ENCODE measurements at places on chromosomes 7 and 10.

GRCh38 chr10:47326306-47326926 is 4.2 kb downstream of the GDF2 start:
- DNase-seq: no peak

- DNase-seq: no peak
Observed at GRCh38 chr10:84589526-84590205, 261.3 kb downstream of the CCSER2 start.

DNA sequence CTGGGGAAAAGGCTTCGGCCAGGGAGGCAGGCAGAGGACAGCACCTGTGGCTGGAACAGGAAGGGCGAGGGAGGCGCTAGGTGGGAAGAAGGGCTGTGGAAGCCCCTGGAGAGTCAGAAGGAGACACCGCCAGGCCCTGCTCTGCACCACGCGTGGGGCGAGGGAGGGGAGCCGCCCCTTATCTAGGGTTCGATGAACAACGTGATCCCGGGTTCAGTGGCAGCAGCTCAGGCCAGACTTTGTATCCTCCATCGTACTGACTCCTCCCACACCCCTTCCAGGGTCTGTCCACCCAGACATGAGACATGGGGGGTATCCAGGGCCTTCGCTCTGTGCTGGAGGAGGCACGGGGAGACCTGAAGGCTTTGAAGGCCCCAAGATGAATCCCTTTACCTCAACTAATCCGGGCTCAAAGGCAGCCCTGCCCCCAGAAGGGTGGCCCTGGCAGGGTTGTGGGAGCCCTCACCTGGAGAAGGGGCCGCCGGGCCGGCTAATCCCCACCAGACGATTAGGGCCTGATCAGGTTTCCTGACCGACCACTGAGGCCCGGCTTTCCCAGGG is 110.8 kb downstream of the PDGFA start:
- no peak for DNase-seq

DNA sequence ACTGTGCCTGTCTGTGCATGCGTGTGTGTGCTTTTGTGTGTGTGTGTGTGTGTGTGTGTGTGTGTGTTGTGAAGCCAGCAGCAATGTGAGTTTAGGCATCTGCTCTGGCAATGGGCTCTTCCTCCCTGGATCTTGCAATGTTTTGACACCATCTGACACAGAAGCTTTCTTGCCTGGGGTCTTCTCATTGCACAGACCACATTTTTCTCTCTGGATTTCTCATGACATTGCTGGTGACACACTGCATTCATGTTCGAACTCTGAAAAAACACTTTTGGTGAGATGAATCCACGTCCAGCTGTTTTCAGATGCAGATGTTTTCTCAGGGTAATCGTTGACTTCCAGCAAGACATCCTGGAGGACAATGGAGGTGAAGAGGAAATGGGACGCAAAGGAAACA is 63.0 kb upstream of the FZD8 start:
- no peak for DNase-seq

DNA sequence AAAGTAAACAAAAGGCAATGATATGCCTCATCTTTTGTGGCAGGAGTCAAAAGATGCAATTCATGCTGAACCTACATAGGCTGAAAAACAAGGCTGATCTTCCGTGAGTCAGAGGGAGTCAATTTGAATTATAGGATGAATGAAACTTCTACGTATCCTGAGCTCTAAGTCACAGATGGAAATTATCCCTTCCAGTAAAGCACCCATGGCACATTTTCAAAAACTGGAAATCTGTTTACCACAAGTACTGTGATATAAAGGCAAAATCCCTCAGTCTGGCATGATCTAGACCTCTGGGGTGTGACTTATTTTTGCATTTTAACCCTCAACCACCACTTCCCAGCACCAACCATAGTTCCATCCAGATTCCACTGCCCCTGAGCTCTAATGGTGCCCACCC is 69.6 kb downstream of the NRG3 start:
- no peak for DNase-seq

DNA sequence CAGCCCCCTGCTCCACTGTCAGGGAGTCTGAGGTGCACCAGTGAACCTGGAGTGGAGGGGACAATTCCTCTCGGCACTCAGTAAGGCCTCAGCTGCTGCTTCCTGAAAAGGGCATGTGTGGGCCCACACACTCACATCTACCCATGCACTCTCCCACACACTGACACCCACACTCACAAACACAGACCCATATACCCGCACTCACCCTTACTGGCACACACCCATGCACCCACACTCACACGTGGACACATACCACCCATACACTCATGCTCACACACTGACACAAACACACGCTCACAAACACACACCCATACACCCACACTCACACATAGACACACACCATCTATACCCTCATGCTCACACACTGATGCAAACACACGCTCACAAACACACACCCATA is 31.9 kb downstream of the ADAMTS14 start:
- no peak for DNase-seq

- DNase-seq: no peak
Observed at GRCh38 chr10:80477813-80478212, 23.7 kb downstream of the TSPAN14 start.

- no peak for DNase-seq
Observed at GRCh38 chr10:22959950-22960349, 32.1 kb downstream of the ARMC3 start.

DNA sequence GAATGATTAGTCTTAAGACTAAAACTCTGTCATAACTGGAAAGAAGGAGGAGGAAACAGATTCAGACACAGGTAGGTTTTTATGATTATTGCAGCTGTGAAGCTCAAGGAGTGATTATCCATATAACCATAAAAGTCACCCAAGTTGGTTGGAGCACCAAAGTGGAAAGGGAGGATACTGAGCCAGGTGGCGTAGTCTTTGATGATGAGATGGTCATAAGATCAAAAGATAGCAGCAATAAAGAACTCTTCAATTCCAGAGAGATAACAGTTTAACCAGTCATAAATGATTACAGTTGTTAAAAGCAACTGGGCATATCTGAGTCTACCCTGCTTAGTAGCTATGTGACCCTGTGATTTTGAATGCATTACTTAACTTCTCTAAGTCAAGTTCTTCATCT is 8.4 kb downstream of the ABCB1 start:
- DNase-seq: no peak

DNA sequence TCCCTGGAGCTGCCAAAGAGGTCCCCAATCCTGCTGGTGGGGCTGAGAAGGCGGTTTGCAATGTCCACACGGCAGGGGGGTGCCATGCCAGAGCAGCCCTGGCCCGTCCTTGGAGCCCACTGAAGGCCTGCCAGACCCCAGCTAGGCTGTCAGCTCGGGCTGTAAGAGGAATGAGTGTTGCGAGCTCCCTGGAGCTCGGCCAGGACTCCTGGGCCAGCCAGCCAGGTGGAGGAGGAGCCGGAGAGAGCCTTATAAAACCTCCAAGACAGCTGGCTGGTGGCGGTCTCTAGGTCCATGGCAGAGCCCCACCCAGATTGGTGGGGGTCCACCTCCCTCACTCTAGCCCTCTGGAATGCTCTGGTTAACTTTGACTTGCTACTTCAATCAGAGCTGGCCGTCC is 55.1 kb upstream of the CALN1 start:
- no peak for DNase-seq

DNA sequence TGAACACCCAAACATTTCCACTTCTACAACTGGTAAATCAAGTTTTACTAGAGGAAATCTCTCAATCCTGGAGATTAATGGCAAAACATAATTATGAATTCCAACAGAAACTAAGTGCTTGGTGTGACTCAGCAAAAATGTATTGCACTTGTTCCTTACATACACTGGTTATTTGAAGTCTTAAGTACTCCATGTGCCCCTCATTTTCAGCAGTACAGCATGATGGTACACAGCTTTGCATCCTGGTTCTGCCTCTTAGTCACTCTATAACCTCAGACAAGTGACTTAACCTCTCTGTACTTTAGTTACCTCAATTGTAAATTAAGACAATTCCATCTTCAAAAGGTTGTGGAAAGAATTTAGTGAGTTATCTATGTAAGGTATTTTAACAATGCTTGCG is 12.9 kb downstream of the SLC16A12 start:
- DNase-seq: no peak

- DNase-seq: no peak
Observed at GRCh38 chr10:74077416-74077815, 73.2 kb downstream of the AP3M1 start.

DNA sequence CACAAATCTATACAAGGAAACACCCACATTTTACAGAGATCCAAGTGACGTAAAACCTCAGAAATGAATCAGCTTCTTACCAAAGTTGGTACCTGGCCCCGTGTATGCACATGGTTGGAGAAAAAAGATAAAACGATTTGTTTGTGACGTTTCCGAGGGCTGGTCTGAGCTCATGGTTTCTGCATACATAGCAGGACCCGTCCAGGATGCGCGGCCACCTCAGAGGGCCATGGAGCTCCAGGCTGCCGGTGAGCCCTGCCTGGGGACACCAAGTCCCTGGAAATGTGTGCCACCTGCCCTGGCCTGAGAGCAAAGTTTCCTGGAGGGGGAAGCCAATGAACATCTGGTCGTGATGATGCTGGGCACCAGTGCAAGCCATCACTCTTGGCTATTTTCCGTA is 402.6 kb upstream of the MKI67 start:
- DNase-seq: no peak

DNA sequence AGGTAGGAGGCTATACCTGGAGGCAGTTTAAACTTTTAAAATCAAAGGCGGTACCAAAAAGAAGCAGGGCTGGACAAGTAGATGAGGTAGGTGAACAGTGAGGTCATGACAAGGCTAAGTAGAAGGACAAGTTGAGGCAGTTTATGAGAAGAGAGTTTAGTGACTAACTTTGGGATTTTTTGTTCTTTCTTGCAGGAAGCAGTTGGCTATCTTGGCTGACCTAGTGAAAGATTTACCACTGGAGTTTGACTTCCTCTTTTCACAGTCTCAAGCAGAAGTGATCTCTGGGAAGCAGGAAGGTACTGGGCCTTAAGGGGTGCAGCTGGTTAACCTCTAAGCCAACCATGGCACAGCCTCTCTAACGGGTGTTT is 26.3 kb downstream of the ENTPD7 start:
- no peak for DNase-seq

GRCh38 chr7:52211930-52212329 is 823.5 kb upstream of the POM121L12 start:
- DNase-seq: no peak
